ENCODE measurements at places on chromosomes 6 and 20. TPM values are rescaled to one million over a fixed set of nuclear protein-coding genes. Genes with fewer than 3 reads are reported as not detected.

Gene GTPBP2
- total RNA-seq: 50.3 TPM

DNA sequence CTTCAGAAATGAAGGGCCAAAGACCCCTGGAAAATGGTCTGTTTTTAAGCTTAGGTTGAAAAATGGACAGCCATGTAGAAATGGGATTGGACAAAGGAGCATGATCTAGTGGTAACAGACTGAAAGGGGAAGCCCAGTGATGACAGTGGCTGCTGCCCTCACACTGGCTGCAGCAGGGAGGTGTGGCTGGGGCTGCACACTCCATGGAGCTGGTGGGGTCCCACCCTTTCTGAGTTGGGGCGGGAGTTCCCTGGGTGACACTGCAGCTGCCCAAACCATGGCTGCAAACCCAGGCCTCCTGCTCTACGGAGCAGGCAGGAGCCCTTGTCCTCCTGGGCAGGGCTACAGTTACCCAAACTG, 8.5 kb upstream of the PACSIN1 start:
- no peak overlapping the region for H3K4me3 ChIP-seq
- no peak for DNase-seq
- no peaks in the 10 kb centered on the region for H3K4me1 ChIP-seq
- no peaks in the 10 kb centered on the region for H3K36me3 ChIP-seq
- no peak overlapping the region for H3K27ac ChIP-seq

- H3K27me3 ChIP-seq: no peaks in the 10 kb centered on the region
- no peaks in the 10 kb centered on the region for H3K36me3 ChIP-seq
- no peak overlapping the region for H3K4me3 ChIP-seq
- no peak overlapping the region for H3K27ac ChIP-seq
- no peak for DNase-seq
Observed at GRCh38 chr20:53216478-53216855, 244.3 kb downstream of the TSHZ2 start.

DNA sequence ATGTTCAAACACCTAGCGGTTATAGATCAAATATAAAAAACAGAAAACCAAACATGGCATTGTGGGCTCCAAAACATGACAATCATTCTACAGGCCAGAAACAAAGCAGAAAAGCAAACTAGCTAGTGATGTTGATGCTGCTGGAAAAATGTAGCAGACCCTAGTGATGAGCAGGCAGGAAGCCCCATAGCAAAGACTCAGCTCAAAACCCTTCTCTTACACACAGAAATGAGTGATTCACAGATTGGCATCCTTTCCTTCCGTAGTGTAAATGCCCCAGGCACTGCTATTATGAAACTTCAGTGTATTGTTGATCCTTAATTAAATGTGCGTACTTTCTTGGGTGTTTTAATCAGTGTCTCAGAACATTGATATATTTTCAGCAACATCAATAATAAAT, 425.1 kb downstream of the UTRN start:
- no peak overlapping the region for H3K27ac ChIP-seq
- H3K4me3 ChIP-seq: no peak overlapping the region

All from GM12878 (cell line).